Prostate gland (tissue), 2 donors: ENCODE measurements at places on chromosomes 12 and 14.

GRCh38 chr14:47626151-47627035 lies 49.0 kb downstream of the MDGA2 start:
- DNase-seq: no peak

- DNase-seq: no peak
These were observed 198.5 kb downstream of the SOX5 start for GRCh38 chr12:23750923-23751322.

- peak; percentile 69 for DNase-seq
These were observed 4.3 kb downstream of the CRACR2A start for GRCh38 chr12:3748620-3749019.

- DNase-seq: peak; percentile 40
These were observed 56.3 kb downstream of the FGD4 start for GRCh38 chr12:32455607-32456071.

GRCh38 chr12:131699434-131699833 lies 11.5 kb upstream of the SFSWAP start:
- no peak for DNase-seq

- no peak for DNase-seq
These were observed 35.5 kb downstream of the CPSF6 start for GRCh38 chr12:69274861-69275260.

GRCh38 chr12:52023976-52024688 lies 17.4 kb downstream of the TAMALIN start:
- no peak for DNase-seq

GRCh38 chr12:104608998-104609397 lies 152.2 kb downstream of the CHST11 start:
- no peak for DNase-seq

- no peak for DNase-seq
These were observed 18.3 kb upstream of the SLC38A2 start for GRCh38 chr12:46390881-46391280.

DNA sequence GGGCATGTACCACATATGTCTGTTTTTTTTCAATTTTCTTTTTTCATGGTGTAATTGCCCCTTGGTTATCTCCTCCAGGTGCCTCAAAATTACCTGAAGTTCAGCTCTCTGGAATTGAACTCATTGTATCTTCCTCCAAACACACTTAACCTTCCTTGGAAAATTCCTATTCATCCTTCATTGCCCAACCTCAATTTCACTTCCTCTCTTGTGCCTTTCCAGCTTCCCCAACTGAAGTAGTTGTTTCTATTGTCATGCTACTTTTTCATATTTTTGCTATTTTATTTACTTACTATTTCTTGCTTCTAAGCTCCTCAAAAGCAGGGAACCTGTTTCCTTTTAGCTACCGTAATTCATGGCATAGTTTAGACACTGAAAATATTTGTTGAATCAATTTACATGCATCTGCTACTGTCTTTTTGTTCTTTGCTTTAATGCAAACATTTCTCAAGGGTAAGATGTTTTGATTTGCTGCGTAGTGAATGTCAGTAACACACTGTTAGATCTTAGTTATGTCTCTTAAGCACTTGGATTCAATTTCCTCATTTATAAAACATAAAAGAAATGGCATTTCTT lies 37.0 kb upstream of the STXBP6 start:
- DNase-seq: no peak

DNA sequence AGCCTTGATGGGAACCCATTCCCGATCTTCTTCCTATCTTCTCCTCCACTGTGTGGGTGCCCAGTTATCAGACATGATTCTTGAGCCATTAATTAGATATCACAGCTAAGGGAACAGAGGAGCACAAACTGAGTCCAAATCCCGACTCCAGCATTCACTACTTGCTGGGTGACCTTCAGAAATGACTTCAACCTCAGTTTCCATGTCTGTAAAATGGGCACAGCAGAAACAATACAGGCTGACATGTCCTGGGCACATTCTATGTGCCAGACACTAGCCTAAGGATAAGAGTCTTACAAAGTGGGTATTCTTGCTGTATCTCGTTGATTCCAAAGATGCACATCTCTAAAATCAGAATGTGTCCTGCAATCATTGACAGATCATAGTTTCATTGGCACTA lies 128.7 kb upstream of the NOS1 start:
- no peak for DNase-seq

- DNase-seq: peak; percentile 53
These were observed 65.6 kb downstream of the TESC start for GRCh38 chr12:117033382-117034221.

GRCh38 chr12:49019120-49019430 lies 499 bp upstream of the PRKAG1 start:
- DNase-seq: no peak

DNA sequence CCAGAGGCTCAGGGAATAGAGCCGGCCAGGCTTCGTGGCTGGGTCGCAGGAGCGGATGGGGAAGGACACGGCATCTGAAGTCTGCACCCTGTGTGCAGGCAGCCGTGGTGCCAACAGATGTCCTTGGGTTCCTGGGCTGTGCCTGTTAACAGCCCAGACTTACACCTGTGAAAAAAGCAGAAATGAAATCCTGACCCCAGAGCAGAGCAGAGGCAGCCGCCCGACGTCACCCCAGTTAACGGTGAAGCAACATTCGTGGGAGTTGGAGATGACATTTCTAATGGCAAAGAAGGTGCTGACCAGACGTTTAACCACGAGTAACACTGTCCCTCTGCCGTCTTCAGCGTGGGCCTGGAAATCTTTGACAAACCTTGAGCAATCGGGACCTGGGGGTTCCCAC lies 200.3 kb upstream of the DIO3 start:
- DNase-seq: no peak

DNA sequence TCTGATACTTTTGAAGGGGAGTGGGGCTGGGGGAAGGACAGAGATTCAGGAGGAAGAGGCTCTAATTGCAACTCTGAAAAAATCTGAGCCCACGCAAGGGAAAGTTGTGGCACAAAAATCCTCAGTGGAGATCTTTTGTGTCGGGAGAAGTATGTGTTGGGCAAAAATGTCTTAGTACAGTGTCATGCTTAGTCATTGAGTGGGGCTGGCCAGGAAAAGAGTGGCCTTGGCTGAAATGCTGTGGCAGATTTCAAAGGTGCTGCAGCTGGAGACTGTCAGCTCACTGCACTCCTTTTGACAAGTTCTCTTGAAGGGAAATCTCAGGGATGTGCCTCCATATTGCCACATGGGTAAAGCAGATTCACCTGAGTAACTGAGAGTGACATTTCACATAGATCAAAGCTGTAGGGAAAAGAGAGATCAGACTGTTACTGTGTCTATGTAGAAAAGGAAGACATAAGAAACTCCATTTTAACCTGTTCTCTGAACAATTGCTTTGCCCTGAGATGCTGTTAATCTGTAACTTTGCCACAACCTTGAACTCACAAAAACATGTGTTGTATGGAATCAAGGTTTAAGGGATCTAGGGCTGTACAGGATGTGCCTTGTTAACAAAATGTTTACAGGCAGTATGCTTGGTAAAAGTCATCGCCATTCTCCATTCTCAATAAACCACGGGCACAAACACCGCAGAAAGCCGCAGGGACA lies 36.0 kb upstream of the GLIPR1 start:
- no peak for DNase-seq

DNA sequence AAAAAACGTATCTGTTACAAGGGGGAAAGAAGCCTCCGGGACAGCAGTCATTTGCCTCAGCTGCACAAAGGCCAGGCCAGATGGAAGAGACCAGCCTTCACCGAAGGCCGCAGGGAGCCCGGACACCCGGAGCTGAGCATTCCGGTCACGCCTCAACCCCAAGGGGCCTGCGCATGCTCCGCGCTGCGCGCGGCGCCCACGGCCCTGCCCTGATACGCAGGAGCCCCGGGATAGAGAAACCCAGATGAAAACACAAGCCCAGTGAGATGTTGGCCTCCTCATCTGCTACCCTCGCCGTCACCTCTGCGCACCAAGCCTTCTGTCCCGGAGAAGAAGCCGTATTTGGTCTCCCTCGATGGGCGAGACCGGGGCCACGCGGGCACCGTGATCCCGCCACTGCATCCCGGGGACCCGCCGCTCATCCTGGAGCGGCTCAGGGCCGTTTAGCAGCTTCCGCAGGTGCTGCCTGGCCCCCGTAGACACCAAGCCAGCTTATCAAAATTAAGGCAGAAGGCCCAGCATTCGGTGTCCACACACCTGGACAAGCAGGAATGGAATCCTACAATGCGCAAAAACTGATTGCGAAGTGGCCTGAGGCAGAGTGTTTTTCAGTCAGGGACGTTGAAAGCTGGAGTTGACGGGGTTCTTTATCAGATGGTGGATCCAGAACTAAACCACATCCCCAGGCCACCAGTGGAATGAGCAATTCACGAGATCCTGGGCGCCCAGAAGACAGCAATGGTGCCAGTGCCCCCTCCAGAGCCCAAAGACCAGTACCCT lies 2.6 kb downstream of the OR8S1 start:
- no peak for DNase-seq

- no peak for DNase-seq
These were observed 57.6 kb upstream of the GALNT9 start for GRCh38 chr12:132386926-132387497.

DNA sequence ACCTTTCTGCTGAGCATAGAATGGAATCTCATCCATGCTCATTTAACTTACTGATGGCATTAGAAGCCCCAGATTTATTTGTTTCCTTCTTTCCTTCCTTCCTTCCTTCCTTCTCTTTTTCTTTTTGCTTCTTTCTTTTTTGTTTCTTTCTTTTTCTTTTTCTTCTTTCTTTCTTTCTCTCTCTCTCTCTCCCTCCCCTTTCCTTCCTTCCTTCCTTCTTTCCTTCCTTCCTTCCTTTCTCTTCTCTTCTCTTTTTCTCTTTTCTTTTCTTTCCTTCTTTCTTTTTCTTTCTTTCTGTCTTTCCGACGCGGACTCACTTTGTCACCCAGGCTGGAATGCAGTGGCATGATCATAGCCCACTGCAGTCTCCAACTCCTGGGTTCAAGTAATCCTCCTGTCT lies 55.9 kb downstream of the C12orf75 start:
- no peak for DNase-seq
